ENCODE measurements at places on chromosomes 16 and 17. TPM values are rescaled to one million over a fixed set of nuclear protein-coding genes. Genes with fewer than 3 reads are reported as not detected.
A peak's percentile ranks its signal among the peaks of the same experiment; 100 is the strongest.

DNA sequence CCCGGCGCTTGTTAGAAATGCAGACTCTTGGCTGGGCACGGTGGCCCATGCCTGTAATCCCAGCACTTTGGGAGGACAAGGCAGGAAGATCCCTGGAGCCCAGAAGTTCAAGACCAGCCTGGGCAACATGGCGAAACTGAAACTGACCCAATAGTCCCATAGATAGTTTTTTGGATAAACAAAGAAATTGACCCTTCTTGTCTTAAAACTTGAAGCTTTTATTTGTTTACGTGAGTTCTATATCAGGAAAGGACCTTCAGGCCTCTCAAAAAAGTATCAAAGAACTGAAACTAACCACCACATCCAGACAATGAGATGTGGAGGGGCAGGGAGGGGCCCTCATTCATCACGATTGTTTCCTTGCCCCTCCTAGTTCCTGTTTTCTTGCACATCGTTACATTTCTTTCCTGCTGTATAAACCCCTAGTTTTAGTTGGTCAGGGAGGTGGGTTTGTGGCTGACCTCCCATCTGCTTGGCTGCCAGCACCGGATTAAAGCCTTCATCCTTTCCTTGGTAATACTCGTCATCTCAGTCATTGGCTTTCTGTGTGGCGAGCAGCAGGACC lies 29.9 kb upstream of the PRM1 start:
- peak; percentile 58 for DNase-seq

DNA sequence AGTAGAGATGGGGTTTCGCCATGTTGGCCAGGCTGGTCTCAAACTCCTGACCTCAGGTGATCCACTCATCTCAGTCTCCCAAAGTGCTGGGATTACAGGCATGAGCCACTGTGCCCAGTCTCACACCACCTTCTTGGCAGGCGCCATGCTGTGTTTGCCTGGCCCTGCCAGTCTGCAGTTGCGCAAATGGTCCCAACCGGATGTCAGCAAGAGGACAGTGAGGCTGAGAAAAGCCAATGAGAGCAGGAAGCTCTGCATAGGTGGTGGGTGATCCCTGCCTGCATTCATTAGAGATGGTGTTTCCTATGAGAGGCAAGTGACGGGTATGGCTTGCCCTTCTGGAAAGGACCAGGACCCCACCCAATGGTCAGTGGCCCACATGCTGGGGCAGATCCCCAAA lies 59.3 kb downstream of the PECAM1 start:
- no peak for DNase-seq

C16orf96 gene
- total RNA-seq: 0.07 TPM

DNA sequence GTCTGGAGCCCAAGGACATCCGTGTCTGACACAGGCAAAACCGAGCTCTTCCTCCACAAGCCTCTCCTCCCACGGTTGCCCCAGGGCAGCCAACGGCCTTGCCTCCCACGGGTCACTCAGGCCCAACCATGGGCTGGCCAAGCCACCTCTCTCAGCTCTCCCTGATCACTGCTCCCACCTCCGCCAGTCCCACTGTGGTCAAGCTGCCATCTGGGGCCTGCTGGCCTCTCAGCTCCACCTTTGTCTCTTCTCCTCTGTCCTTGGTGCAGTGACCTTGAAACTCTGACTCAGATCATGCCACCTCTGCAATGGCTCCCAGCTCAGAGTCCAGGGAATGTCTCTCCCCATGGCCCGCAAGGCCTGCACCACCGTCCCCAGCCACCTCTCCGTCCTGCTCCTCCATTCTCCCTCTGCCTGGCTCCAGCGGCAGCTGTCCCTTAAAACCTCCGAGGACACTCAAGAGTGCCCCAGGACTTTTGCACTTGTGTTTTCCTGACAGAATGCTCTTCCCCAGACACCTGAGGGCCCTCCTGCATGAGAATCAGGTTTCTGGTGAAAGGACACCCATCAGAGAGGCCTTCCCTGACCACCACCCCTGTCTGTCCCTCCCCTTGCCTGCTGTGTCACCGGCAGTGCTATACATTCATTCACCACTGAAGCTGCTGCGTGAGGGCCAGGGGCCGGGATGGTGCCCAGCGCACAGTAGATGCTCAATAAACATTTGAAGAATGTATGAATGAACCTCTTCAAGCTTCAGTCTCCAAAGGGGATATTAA lies 19.3 kb downstream of the PEMT start:
- DNase-seq: no peak

MAPT gene
- 1.5 TPM for total RNA-seq

- DNase-seq: no peak
Observed at GRCh38 chr17:34140006-34140405, 115.1 kb upstream of the CCL2 start.

DNA sequence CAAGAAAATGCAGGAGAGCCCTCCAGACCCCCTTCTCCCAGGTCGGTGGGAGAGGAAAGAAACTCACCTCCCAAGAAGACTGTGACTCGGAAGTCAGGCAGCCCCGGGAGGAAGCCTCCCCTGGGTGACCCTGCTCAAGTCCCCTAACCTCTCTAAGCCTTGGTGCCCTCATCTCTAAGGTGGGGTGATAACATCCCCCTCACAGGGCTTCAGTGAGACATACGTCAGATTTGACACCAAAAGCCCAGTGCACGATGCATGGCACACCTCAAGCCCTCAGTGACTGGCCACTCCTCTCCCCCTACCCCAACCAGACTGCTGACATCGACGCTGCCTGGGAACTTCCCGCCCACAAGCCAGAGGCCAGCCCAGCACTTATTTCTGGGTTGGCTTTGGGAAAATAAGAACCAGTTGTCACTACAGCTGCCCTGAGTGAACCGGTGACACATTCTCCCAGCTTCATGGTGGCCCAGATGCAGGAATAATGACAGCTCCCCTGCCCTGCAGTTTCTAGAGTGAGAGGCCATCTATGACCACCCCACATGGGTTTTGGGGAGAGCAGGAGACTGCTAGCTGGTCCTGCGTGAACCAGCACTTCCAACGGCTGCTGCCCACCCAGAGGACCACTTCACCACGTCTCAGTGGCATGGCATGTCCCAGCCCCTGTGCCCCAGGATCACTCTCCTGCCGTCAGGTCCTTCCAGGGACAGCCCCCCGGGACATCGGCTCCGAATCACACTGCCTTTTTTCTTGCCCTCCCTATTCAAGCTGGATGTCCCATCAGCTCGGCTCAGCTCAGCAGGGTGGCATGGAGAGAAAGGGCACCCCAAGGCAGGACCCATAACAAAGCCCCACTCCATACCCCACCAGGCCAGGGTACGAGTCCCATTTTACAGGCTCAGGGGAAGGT lies 9.5 kb downstream of the KNOP1 start:
- DNase-seq: no peak

DNA sequence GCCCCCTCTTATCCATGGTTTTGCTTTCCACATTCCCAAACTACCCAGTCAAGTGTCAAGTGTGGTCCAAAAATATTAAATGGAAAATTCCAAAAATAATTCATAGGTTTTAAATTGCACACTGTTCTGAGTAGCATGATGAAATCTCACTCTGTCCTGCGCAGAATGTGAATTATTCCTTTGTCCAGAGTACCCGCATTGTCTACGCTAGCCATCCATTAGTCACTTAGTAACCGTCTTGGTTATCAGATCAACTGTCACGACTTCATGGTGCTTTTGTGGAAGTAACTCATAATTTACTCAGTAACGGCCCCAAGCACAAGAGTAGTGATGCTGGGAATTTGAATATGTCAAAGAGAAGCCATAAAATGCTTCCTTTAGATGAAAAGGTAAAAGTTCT lies 94.9 kb downstream of the SLC39A11 start:
- no peak for DNase-seq

DNA sequence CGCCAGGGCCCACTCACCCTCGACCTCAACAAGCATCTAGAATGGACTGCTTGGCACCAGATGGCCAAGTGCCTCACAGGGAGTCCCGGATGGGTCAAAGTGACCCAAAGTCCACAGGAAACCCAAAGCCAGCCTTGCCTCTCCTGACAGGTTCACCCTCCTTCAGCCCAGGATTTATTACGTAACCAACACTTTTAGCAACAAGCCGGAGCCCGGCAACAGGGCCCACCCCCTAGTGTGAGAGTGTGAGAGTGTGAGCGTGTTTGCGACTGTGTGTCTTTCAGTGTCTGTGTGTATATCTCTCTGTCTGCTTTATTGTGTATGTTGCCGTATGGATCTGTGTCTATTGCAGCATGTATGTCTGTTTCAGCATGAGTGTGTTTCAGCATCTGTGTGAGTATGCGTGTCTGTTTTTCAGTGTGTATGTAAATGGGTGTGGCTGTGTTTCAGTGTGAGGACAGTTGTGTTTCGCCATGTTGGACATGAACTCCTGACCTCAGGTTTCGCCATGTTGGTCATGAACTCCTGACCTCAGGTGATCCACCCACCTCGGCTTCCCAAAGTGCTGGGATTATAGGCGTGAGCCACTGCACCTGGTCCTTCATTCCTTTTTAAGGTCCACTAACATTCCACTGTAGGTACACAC lies 13.7 kb upstream of the PEMT start:
- DNase-seq: no peak

DNA sequence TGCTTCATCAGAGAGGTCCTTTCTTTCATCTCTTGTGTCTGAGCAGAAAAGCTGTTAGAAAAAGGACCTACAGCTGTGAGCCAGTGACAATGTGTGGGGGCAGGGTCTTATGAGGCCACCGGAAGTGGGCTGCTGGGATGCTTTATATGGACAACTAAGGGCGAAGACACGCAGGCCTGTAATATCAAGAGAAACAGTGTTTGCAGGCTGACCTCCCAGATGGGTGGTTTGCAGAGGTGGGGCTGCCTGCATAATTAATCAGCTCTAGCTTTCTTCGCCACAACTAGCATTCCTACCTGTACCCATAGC lies 30.4 kb upstream of the SALL1 start:
- no peak for DNase-seq

DNA sequence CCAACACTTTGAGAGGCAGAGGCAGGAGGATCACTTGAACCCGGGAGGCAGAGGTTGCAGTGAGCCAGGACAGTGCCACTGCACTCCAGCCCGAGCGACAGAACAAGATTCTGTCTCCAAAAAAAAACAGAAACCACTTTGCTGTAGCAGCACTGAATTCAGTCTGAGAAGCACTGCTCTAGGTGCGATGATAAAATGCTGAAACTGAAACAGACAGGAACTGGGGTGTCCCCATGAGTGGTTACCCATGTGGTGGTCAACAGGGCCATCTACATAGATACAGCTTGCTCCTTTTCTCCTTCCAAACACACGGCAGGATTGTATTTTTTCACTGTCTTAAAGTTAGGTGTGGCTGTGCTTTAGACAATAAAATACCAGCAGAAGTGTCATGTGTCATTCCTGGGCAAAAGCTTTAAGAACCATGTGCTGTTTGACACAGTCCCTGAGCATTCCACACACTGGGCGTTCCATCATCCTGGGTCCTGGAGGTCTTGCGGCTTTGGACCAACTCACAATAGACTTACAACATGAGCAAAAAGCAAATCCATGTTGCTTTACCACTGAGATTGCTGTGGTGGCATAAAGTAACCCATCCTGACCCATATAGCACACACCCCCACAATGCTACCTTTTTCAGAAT lies 11.5 kb downstream of the GAS7 start:
- no peak for DNase-seq

DNA sequence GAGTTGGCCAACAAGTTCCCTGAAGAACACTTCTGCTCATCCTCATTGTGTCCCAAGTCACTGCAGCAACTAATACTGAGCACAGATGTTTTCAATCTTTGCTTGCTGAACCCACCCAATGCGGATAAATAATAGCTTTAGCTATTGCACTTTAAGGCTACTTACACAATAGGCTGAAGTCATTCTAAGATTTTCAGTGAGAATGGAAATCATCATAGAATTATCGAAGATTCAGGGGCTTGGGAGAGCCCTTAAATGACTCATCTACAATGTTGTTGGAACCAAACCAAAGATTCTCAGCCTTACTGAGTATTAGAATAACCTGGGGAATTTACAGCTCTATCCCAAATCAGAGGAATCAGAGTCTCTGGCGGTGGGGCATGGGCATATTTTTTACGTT lies 51.2 kb downstream of the SYCE1L start:
- DNase-seq: no peak

C16orf95 gene
- 10.9 TPM for total RNA-seq

Measured in activated CD4-positive, alpha-beta memory T cell treated with anti-CD3 and anti-CD28 coated beads for 36 hours (primary cell).